ENCODE measurements at places on chromosomes 2 and 18.

- DNase-seq: peak; percentile 25
Measured at GRCh38 chr18:48393776-48394175, 15.4 kb downstream of the ZBTB7C start.

- DNase-seq: peak; percentile 32
Measured at GRCh38 chr2:239855863-239856587, 169.1 kb downstream of the NDUFA10 start.

DNA sequence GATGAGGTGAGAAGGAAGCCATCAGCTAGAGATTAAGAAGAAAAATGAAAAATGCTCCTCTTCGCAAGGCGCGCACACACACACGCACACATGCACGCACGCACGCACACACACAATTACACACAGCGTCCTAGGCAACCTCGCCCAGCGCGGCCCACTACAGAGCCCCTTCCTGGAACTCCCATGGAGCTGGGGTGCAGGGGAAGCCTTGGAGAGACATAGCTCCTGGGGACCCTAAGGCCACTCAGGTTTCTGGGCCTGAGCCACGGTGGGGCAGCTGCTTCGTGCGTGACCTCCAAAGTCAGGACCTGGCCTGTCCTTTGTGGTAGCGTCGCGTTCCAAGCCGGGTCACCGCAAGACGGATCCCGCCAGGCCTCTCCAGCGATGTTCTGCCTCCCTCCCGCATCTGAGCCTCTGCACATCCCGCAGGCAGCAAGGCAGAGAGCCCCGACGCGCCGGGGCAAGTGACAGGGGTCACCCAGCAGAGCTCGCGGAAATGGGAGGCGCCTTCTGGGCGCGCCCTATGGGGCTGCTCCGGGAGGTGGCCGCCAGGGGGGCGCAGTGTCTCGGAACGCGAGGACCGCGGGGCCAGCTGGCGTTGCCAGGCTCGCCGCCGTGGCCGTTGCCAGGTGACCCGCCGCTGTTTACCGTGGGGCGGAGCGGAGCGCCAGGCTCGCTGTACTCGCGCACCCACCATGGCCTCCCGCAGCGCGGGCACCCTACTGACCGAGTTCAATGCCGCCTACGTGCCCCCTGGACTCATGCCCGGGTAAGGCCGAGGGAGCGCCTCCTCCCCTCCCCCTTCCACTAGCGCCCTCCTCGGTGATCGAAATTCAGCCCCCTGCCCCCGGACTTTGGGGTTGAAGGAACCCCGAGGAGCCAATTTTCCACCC lies 79.0 kb downstream of the CIB4 start:
- DNase-seq: peak; percentile 60

GRCh38 chr2:228983700-228984099 lies 287.4 kb downstream of the PID1 start:
- no peak for DNase-seq

DNA sequence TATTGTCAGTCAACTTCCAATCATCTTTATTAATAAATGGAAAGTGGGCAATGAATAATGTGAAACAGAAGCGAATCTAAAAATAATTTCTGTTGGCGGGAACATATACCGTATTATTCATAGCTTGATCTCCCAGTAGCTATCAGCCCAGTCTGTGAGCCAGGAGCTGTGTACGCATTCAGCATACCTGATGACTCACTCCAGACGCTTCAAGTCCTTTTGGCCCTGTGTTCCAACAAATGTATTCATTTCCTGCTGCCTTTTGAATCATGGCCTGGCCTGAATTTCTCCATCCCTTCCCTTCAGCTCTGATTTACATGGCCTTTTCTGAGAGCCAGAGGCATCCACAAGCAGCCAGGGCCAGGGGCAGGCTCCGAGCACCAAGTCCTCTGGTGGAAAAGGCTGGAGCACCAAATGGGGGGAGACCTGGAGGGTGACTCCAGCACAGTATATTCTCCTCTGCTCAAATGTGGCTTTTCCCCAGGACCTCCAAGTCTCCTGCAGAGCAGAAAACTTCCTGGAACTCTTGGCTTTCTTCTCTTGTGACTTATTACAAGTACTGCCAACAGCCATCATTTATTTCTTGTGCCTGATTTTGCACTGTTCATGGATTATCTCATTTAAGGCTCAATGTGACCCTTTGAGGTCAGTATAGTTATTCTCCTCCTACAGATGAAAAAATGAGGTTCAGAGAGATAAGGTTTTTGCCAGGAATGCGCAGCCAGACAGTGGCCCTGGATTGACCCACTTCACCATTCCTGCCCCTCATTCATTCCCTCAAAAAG lies 108.7 kb downstream of the EN1 start:
- no peak for DNase-seq

DNA sequence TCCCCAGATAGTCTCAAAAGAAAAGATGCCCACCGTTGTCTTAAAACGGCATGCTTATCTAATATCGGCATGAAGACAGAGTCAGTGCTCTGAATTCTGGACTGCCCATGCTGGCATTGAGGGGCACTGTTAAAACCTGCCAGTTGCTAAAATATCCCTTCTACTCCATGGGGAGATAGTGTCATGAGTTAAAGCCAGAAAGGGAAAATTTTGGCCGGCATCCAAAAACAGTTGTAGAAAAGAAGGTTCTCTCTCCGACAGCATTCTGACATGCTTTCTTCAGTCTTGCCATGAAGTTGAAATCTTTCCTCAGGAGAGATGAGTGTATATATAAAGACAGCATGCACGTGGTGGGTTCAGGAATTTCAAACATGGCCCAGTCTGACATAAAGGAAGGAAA lies 401.3 kb upstream of the PIK3C3 start:
- no peak for DNase-seq

- no peak for DNase-seq
Measured at GRCh38 chr2:65165558-65165957, 35.7 kb upstream of the RAB1A start.

GRCh38 chr2:168183308-168183997 lies 63.9 kb downstream of the STK39 start:
- no peak for DNase-seq

DNA sequence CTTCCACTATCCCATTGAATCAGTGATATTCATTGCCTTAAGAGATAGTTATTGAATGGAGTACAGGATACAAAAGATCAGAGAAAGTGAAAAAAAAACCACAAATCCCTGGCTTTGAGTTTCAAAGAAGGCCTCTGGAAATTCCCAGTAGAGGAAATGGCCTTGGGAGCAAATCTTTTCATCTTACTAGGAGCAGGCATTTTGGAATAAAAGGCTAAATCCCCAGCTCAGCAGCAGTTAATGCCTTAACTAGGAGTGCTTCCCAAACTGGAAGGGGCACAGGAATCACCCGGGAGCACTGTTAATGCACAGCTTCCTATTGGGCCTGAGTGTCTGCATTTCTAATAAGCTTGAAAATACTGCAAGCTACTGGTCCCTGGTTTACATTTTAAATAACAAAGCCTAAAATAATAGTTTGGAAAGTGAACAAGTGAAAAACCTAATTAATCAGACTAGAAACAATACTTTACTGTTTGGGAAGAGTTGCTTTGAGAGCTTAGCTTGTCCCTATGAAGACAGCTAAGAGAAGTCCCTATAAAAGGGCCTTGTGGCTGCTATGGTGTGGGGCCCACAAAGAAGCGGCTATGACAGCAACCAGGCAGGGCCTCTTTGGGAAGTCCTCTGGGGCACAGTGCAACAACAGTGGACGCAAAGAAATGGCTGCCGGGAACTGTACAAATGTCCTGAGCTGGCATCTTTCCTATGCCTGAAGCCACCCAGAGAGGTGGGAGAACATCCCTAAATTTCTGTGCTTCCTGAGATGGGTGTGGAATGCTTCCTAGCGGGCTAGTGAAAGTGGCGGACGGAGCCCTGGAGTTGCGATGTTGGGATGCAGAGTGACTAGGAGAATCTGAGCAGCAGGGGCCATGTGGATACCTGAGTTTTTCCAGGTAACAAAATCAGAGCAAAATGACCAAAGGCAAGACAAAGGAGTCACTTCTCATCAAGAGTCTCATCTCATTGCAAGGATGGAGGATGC lies 117.1 kb upstream of the KLHL14 start:
- no peak for DNase-seq

DNA sequence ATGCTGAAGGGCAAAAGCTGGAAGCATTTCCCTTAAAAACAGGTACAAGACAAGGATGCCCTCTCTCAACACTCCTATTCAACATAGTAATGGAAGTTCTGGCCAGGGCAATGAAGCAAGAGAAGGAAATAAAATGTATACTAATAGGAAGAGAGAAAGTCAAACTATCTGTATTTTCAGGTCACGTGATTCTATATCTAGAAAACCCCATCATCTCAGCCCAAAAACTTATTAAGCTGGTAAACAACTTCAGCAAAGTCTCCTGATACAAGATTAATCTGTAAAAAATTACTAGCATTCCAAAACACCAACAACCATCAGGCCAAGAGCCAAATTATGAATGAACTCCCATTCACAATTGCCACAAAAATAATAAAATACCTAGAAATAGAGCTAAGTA lies 213.2 kb upstream of the CNTNAP5 start:
- no peak for DNase-seq

DNA sequence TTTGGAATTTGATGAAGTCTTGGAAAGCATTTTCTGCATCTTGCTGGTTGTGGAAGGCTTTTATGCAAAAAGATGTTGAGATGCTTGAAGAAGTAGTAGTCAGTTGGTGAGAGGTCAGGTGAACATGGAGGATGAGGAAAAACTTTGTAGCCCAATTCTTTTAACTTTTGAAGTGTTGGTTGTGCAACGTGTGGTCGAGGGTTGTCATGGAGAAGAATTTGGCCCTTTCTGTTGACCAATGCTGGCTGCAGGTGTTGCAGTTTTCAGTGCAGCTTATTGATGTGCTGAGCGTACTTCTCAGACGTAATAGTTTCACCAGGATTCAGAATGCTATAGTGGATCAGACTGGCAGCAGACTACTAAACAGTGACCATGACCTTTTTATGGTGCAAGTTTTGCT lies 508.4 kb upstream of the MAP2 start:
- DNase-seq: no peak

GRCh38 chr2:69683170-69683971 lies 39.8 kb upstream of the AAK1 start:
- DNase-seq: peak; percentile 31

DNA sequence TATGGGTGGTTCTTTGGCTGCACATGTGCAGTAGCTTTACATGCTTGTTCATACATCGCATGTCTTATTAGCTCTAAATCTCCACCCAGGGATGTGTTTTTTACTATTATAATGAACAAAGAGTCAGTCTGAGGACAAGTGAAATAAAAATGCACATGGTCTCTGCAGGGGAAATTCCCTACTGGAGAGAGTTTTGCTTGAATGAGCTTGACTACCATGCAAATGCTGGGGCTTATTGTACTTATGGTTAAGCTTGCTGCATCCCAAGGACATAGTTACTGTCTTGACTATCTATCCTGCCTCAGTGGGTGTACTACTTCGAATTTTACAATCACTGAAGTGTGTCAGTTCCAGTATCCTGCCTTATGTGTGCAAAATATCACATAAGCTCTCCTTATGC lies 362.7 kb downstream of the TDRD15 start:
- DNase-seq: no peak

DNA sequence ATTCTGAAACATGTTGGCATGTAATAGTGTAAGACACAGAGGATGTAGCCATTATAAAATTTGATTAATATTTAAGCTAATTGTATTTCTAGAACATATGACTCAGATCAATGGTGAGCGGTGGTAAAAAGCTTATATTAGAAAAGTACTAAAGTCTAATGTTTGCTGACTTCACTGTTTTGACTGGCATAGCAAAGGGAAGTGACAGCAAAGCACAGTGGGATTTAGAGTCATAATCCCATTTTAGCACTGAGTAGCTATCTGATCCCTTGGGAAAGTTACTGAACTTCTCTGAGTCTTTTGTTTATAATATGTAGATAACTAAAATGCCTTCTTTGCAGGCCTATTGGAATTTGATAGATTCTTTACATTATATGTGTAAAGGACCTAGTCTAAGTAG lies 60.4 kb downstream of the KIAA1328 start:
- DNase-seq: no peak

DNA sequence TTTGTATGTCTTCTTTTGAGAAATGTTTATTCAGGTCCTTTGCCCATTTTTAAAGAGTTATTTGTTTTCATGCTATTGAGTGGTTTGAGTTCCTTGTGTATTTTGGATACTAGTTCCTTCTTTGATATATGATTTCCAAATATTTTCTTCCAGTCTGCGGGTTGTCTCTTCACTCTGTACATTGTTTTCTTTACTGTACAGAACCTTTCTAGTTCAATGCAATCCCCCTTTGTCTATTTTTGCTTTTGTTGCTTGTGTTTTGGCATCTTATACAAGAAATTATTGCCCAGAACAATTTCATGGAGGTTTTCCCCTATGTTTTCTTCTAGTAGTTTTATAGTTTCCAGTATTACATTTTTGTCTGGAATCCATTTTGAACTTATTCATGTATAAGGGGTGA lies 62.5 kb upstream of the ACVR1C start:
- DNase-seq: no peak

GRCh38 chr2:2890901-2891300 lies 486.7 kb downstream of the EIPR1 start:
- DNase-seq: no peak

- no peak for DNase-seq
Measured at GRCh38 chr18:42183746-42184145, 228.7 kb downstream of the PIK3C3 start.

DNA sequence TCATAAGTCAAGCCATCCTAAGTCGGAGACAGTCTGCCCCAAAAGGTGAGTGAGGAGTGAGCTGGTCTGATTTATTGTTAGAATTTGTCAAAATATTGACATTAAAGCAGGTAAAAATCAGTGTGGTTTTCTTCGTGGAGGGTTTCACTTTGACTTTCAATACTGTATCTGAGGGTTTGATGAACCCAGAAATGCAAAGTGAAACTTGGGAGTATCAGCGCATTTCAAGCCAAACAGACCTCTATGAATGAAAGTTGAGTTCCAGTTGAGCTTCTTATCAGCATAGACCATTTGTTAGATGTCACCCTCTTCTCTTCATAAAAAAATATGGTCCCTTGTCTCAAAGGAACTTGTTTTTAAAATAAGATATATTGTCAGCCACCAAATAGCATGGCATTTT lies 21.7 kb upstream of the CXCR4 start:
- no peak for DNase-seq

DNA sequence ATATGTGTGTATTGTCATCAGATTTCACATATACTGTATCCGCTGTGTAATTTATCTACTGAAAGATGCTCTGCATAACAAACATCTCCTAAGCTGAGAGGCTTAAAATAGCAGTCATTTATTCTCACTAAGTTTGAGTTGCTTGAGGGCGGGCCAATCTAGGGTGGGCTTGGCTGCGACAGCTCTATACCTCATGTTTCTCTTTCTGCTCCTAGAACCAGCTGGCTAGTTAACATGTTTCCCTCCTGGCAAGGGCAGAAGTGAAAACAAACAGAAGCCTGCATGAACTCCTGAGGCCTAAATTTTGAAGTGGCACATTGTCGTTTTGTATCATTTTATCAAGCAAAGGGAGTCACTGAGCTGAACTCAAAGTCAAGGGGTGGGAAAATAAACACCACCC lies 585.0 kb upstream of the VRK2 start:
- no peak for DNase-seq

GRCh38 chr2:143148757-143149156 lies 19.5 kb downstream of the ARHGAP15 start:
- DNase-seq: no peak

- DNase-seq: peak; percentile 65
Measured at GRCh38 chr2:189698020-189698887, 23.8 kb downstream of the ANKAR start.

GRCh38 chr2:237895544-237896506 lies 36.4 kb downstream of the RAMP1 start:
- DNase-seq: no peak

GRCh38 chr2:229087843-229088516 lies 183.1 kb downstream of the PID1 start:
- DNase-seq: peak; percentile 40

- DNase-seq: peak; percentile 84
Measured at GRCh38 chr2:218962859-218963492, 3.5 kb downstream of the CDK5R2 start.

- DNase-seq: no peak
Measured at GRCh38 chr2:227267410-227268115, 57.5 kb upstream of the MFF start.

Measured in testis (tissue), 5 donors.